ENCODE measurements at places on chromosomes 2 and 18.

GRCh38 chr2:227410191-227410590, 22.4 kb upstream of the SCYGR1 start:
- DNase-seq, result no peak

- peak; percentile 16 for DNase-seq
Measured at GRCh38 chr2:144529841-144530240, 9.9 kb upstream of the ZEB2 start.

- DNase-seq, result no peak
Measured at GRCh38 chr2:240966906-240967680, 31.3 kb upstream of the SNED1 start.

DNA sequence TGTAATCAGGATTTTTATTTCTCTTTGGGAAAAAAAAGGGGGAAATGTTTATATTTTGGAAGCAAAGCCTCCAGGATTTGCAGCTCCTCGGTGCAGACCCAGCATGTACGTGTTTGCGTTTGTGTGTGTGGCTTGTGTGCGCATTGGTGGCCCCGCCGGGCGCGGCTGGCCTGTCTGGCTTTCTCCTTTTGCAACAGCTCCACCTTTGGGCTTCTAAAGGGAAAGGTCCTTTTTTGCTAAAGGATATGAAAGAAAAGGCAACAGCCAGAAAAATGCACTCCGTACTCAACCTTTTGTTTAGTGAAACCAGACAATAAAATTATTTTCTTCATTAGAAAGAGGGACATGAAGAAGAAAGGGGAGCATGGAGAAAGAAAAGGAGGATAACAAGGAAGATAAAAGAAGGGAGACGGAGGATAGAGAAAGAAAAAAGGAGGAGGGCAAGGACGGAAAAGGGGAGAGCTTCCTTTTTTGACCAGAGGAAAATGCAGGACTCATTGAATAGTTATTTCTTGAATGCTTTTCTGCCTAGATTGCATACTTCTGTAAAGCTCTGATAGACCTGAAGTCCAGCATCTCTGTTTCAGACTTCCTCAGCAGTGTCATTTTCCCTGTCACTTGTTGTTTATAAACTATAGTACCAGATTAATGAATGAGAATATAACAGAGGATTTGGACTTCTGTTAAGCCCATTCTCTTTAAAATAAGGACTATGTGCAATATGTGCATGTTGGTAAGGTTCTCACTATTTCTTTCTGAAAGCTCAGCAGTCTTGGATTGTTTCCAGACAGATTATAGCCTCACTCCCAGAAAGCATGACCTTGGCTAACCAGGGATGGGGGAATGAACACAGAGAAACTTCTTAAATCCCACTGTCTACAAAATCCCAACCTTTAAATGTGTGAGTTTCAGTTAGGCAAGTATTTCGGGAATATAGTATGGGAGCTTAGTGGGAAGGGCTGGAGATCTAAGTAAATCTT, 563.1 kb upstream of the PIK3C3 start:
- peak; percentile 81 for DNase-seq

GRCh38 chr2:187847245-187848208, 293.3 kb upstream of the TFPI start:
- no peak for DNase-seq

GRCh38 chr2:43318791-43319190, 92.4 kb upstream of the ZFP36L2 start:
- DNase-seq, result no peak

DNA sequence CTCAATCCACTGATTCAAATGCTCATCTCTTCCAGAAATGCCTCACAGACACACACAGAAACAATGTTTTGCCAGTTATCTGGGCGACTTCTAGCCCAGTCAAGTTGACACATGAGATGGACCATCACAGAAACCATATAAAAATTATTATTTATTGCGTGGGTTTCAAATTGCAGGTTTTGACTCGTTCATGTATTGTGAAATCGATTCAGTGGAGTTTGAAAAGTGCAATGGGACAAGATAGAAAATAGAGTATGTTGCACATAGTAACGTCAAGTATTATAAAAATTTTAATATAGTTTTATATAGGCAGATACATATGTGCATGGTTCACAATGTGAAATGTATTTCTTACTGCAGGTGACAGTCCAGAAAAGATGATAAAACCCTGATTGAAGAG, 100.8 kb downstream of the MRPS9 start:
- DNase-seq, result no peak

- peak; percentile 54 for DNase-seq
Measured at GRCh38 chr2:66509326-66509811, 74.4 kb downstream of the MEIS1 start.

GRCh38 chr2:127770973-127771735, 39.8 kb downstream of the WDR33 start:
- DNase-seq, result no peak

- no peak for DNase-seq
Measured at GRCh38 chr2:9187620-9188214, 18.9 kb upstream of the ASAP2 start.

DNA sequence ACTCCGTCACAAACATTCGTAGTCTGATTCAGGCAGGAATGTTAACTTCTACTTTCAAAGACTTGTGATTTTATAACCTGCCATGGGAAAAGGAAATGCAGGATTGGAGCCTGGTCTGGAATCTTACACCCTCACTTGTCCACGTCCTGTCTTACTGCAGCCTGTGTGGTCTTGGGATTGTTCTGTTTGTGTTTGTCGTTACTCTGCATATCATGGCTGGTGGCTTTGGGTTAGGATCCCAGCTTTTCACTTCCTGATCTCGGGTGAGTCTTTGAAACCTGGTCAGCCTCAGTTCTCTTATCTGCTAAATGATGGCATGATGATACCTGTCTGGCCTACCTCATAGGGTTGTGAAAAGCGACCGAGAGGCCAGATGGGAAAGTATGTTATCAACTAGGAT, 34.6 kb downstream of the SH3BP4 start:
- no peak for DNase-seq

DNA sequence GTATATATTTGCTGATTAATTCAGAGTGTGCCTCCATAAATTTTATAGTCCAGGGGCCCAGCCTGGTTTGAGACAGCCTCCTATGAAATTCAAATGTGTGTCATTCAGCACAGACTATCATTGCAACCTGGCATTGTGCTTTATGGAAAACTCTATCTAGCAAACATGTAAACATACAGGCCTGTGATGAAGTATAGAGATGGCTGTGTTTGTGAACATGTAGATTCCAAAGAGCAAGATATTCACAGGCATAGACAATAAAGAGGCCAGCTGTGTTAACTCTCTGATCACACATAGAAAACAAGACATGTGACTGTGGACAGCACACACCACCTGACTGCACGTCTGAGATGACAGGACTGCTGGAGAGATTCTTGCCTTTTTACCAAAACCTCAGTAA, 297.9 kb downstream of the EN1 start:
- DNase-seq, result no peak

- DNase-seq, result no peak
Measured at GRCh38 chr2:241769819-241770184, 6.8 kb upstream of the GAL3ST2 start.

DNA sequence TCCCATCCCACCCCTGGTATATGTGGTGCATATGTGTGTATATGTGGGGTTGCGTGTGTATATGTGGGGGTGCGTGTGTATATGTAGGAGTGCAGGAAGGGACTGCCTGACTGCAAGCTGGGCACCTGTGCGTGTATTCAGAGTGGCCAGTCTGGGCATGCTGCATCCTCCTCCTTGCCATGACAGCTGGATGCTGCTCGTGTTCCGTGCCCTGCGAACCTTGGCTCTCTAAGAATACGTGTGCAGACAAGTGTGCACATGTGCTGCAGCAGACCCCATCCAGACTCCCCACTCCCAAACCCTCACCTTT, 222.1 kb downstream of the CELF4 start:
- no peak for DNase-seq

GRCh38 chr2:222774941-222775340, 85.9 kb upstream of the ACSL3 start:
- DNase-seq, result no peak

GRCh38 chr2:109213646-109214433, 84.8 kb downstream of the SH3RF3 start:
- DNase-seq, result no peak

DNA sequence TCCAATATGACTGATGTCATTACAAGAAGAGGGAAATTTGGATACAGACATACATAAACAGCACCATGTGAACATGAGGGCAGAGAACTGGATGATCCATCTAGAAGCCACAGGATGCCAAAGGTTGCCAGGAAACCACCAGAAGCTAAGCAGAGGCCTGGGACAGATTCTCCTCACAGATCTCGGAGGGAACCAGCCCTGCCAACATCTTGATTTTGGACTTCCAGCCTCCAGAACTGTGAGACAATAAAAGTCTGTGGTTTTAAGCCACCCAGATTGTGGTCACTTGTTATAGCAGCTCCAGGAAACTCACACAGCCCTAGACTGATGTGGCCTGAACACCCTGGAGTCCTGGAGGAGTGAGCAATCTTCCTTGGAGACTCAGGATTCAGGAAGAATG, 351.6 kb downstream of the EIPR1 start:
- DNase-seq, result no peak

DNA sequence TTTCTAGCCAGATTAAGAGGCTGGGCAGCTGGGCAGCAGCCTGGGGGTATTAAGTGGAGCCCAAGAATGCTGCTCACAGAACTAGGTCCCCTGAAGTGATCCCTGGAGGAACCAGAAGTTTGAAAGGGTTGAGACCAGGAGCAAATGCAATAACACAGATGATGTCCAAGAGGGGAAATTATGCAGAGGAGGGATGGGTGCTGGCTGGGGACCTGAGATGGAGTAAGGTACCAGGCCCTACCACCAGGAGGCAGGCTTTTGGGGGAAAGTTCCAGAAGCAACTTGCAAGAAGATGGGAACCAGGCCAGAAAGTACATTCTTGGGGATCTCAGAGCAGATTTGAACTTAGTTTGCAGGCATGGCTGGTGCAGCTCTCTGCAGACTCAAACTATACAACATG, 175.1 kb downstream of the NCK2 start:
- DNase-seq, result no peak

- DNase-seq, result no peak
Measured at GRCh38 chr2:222146488-222146887, 152.3 kb downstream of the PAX3 start.

GRCh38 chr2:30981096-30981495, 157.1 kb downstream of the GALNT14 start:
- peak; percentile 57 for DNase-seq

- DNase-seq, result no peak
Measured at GRCh38 chr2:67839668-67840067, 223.1 kb downstream of the C1D start.

Data from muscle of leg (tissue), 16 donors.